Germinal center (tissue), 1 donor: ENCODE measurements at places on chromosomes 2 and 18.

DNA sequence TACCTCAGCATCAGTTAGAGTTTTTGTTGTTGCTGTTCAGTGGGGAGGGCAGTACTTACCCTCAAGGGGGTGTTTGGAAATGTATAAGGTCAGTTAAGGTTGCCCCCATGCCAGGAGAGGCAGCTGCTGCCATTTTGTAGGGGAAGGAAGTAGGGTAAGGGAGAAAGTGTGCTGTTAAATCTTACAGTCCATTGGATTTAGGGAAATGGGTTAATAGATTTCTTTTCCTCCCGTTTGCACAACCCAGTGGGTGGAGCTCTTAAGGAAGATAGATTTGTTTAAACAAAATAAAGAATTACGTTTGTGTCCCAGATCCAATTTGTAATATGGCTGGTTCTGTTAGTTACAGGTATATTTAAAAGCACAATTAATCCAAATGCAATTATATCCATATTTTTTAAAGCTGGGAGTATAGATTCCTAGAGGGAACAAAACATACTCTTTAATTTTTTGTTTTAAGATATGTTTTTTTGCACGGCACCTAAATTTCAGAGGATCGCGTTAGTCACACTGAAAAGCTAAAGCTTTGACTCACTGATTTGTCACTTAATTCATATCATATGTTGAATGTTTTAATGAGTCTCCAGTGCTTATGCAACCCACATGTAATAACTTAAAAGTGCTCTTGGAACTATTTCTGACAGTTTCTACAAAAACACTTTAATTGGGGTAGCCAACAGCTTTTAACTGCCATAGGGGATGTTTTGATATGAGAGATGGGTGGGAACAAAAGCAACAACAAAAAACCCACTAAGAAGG lies 9.0 kb upstream of the CWC22 start:
- no peak for DNase-seq

- DNase-seq, result no peak
Measured at GRCh38 chr2:45669032-45669486, 17.6 kb downstream of the PRKCE start.

DNA sequence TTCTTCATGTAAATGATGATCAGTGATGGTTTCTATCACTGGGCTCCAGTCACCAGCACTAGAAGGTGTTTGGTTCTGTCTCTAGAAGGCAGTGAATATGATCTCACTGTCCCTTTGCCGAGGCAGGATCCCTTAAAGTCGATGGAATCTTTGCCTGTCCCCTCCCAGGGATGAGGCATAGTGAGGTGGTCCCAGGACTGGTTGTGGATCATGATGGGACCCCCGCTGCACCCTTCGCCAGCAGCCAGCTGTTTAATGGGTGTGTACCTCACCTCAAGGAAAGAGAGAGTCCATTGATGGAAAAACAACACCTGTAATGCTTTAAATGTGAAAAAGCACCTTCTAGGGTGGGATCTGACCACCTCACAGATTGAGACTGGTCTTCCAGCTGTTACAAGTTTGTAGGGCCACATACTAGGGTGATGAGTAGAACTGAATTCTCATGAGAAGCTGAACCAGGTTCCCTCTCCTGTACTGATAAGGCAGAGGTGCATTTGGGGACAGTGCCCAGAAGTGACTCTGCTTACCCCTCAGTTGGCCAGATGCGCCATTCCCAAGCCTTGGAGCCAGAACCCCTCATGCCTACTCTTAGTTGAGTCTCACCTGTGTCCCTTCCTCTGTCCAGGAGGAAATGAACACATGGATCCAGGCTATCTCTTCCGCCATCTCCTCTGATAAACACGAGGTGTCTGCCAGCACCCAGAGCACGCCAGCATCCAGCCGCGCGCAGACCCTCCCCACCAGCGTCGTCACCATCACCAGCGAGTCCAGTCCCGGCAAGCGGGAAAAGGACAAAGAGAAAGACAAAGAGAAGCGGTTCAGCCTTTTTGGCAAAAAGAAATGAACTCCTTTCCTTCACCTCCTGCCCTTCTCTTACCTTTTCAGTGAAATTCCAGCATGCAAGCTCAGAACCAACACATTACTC lies 55.5 kb upstream of the EML6 start:
- no peak for DNase-seq

DNA sequence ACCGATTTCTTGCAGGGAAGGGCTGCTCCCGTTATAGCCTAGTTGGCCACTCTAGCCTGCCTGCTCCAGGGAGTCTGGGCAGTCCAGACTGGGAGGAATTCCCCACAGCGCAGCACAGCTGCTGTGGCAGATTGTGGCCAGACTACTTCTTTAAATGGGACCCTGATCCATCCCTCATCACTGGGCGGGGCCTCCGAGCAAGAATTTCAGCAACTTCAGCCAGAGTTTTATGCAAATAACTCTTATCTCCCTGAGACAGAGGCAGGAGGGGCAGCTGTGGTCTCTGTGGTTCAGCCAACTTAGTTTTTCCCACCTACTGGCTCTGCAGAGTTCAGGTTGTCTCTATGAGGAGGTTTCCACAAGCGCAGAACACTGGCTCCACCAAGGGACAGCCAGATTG lies 1583.2 kb downstream of the SUCLG1 start:
- DNase-seq, result no peak

- DNase-seq, result no peak
Measured at GRCh38 chr18:28109781-28110560, 67.0 kb downstream of the CDH2 start.

- no peak for DNase-seq
Measured at GRCh38 chr2:179338681-179339080, 74.0 kb upstream of the SESTD1 start.

GRCh38 chr2:38581193-38582147 lies 21.3 kb downstream of the HNRNPLL start:
- peak; percentile 18 for DNase-seq

GRCh38 chr2:53028746-53029423 lies 738.7 kb upstream of the CHAC2 start:
- no peak for DNase-seq

DNA sequence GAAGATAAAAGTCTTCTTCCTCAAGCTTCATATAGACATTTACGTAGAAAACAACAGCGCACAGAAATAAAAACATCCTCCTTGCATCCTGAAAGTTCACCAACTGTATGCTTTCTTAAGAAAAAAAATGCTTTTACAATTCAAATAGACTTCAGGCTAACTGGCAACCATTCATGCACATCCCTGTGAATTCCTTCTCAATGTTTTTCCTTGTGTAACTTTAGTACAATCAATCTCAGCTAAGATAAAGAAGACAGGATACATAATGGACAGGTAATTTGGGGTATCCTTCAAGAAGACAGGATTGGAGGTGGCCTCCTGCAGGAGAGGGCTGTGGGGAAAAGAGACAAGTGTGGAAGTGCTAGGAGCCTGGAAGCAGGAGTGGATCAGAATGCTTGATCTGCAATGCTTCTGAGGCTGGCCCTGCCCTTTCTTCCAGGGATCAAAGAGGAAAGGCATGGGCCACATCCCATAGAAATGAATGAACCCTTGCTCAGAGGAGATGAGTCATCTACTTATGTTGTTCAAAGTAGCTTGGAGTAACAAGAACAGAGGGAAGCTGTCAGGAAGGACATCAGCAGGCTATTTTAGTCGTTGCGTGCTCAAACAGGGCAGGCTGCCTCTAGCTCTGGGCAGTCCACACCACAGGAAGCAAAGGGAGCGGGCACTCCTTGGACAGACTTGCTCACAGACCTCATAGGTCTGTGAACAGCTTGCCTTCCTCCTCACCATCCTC lies 126.6 kb downstream of the TMEM131 start:
- DNase-seq, result no peak

DNA sequence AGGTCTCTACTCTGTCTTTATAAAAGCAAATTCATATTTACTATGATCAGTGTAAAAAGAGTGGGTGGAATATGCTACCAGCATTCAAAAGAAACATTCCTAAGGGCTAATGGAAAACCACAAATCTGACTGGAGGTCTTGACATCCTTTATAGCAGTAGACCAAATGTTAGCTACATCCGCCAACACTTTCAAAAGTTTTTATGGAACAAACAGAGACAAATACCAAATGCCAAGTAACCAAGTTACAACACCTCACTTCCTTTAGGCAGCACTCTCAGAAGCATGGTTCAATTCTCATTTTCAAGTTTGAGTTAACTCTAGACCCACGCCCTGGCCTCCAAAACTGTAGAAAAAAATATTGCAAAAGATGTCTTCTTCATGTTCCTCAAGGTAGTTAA lies 78.3 kb upstream of the SETBP1 start:
- no peak for DNase-seq

DNA sequence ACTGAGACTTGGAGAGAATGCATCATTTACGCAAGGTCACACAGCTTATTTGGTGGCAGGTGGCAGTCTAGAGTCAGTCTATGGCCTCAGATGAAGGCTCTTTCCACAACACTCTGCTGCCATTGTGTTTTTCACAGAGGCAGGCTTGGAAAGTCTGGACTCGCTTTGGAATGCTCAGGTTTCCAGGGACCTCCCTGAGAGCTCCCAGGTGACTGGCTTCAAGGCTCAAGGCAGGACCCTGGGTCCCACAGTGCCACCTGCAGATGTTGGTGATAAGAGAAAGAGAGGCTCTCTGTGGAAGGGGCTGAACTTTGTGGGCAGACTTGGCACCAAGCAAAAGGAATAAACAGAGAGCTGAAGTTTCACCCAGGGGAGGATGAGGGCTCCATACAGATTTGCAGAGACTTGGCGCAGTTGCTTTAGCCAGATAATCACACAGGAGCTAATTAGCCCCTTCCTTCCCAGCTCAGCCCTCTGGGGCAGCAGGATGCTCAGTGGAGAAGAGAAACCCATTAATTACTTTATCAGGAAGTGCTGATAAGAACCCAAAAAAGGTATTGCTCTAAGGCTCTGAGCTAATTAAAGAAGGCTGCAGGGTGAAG lies 103.5 kb downstream of the LBH start:
- DNase-seq, result peak; percentile 41

- DNase-seq, result no peak
Measured at GRCh38 chr2:167945660-167946368, 301.6 kb downstream of the STK39 start.

DNA sequence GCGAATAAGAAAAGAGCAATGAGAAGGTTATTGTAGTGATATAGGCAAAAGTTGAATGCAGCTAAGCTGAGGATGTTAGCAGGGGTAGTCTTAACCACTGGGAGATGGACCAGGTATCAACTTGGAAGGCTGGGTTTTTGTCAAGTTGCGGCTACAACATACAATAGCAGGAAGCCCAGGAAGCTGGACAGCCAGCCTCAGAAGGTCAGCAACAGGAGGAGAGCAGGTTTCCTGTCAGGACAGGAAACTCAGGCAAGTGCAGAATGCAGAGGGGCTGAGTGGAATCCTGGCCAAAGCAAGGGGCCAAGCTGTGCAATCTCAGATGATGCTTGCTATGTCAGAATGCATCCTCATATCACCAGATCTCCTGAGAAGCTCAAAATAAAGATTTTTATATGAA lies 530.0 kb upstream of the ID2 start:
- DNase-seq, result no peak

DNA sequence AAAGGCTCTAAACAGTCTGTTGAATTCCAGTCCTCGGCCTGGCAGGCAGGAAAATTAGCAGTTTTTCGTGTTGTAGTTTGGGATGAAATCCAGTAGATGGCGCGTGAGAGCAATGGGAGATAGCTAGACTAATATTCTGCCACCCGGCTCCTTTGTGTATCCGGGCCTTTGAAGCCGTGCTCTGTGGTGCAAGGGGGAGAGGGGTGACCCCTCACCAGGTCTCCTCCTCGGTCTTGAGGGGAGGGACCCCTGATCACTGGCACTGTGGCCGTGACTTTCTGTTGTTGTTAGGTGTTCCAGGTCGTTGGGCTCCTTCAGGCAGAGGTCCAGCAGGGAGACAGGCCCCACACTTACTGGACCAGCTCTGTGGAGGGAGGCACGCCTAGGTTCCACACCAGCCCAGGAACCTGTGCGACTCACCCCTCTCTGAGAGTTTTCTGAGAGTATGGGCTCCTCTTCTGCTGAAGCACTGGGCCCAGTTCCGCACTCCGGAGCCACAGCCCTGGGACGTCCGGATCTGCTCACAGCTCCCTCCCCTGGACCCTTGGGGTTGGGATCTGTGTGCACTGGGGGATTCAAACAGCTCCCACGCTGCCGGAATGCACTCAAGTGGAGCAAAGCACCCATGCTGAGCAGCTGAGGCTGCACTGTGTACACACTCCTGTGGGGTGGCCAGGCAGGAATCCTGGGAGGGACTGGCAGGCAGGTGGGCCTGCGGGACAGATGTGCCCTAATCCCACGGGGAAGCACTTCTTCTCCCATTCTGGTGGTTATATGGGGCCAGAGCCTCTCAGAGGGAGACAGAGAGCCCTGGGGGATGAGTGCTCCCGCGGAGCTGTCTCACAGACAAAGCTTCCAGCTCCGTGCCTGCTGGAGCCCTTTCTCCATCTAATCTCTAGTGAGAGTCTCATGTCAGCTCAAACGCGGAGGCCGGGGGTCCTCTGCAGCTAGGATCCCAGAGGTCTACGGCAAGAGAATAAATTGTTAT lies 8.8 kb downstream of the GKN2 start:
- DNase-seq, result peak; percentile 56

- DNase-seq, result no peak
Measured at GRCh38 chr2:241689306-241689705, 2.7 kb upstream of the DTYMK start.

DNA sequence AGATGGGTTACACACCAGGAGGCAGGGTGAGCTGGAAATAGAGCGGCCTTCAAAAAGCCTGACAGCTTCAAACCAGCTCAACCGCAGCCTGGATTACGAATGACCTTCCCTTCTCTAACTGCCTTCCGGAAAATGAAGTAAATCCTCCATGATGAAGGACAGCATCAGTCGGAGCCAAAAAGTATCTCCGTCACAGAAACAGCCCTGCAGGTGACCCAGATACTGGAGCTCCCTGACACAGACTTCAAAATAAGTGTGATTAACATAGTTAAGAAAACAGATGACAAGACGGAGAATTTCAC lies 10.3 kb upstream of the CIB4 start:
- no peak for DNase-seq

DNA sequence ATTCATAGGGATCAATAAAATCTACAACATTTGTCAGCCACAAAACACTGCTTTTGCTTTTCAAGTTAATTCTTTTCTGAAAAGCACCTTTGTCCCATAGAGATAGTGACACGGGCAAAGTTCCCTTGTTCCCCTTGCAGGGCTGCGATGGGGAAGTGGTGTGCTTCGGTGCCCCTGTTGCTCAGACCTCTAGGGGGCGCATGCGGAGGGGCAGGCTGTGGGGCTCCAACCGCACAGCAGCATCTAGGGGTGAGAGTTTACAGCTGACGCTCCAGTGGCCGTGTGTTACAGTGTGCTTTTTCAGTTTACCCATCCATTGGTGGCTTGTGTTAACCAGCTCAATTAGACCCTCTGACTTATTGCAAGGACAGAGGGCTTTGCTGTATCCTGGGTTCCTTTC lies 1432.2 kb upstream of the ACVR2A start:
- no peak for DNase-seq

DNA sequence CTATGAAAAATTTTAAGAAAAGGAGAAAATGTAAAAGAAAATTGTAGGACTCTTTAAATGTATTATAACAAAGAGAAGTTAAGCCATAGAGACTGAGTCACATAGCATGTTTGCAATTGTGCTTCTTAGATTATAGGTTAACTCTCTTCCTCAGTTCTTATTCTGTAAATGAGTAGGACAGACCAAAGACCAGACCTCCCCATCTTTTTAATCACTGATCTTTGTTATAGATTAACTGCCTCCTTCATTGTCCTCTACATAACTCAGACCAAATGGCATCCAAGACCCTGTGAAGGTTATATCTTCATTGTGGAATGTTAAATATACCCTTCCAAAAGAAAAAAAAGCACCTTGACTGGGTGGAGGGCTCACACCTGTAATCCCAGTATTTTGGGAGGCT lies 316.9 kb upstream of the LRRTM4 start:
- no peak for DNase-seq
